ENCODE measurements at places on chromosomes 6 and 20.

GRCh38 chr20:58826271-58826670 lies 24.4 kb downstream of the GNAS-AS1 start:
- no peak for DNase-seq

DNA sequence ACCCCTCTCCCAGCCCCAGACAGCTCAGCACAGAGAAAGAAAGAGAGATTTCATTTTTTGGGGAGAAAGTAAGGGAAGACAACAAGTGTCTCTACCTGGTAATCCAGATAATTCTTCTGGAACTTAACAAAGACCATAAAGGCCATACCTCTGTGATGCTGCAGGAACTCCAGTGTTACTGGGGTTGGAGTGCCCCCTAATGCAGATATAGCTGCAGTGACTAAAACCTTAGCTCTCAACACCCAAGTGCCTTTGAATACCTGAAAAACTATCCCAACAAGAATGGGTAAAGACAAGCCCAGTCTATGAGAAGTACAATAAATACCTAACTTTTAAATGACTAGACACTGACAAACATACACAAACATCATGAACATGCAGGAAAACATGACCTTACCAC lies 365.3 kb upstream of the PTCHD4 start:
- DNase-seq: no peak

DNA sequence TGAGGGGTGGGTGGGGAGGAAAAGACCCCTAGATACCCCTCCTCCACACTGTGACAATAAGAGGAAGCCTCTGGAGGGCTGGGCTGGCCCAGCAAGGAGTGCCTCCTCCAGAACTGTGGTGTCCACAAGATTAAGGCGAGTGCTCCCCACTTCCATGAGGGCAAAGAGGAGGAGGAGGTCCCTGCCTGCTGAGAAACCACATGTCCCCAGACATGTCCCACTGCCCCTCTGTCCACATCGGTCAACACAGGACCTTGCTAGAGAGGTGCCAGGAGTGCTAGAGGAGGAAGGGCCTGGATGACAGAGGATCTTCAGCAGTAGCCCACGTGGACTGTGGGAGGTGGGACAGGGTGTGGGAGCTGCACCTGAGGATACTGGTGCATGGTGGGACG lies 3.1 kb downstream of the RAET1G start:
- DNase-seq: no peak

- no peak for DNase-seq
These were observed 16.1 kb downstream of the GMEB2 start for GRCh38 chr20:63610581-63611435.

- no peak for DNase-seq
These were observed 191.9 kb downstream of the MOXD1 start for GRCh38 chr6:132209351-132209750.

GRCh38 chr20:1489764-1490436 lies 1.3 kb downstream of the SIRPB2 start:
- no peak for DNase-seq

DNA sequence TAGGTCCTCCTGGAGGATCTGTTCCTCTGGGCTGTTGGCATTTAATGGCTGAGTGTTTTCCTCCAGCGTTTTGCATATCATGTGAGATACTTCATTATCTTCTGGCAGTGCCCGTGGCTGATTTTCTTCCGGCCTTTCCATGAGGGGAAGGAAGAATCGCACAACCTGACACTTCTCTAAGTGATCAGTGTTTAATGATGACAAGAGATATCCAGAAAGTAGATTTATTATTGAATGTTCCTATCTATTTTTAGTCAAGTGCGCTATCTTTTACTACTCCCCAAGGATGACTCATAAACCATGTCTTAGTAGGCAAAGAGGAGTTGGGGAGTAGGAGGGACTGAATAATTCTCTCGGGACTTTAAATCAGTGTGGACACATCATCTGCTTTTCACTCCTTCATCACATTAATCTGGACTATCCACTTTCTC lies 149.7 kb downstream of the PLCB4 start:
- DNase-seq: no peak

GRCh38 chr20:62120990-62121775 lies 1.1 kb upstream of the LSM14B start:
- no peak for DNase-seq

DNA sequence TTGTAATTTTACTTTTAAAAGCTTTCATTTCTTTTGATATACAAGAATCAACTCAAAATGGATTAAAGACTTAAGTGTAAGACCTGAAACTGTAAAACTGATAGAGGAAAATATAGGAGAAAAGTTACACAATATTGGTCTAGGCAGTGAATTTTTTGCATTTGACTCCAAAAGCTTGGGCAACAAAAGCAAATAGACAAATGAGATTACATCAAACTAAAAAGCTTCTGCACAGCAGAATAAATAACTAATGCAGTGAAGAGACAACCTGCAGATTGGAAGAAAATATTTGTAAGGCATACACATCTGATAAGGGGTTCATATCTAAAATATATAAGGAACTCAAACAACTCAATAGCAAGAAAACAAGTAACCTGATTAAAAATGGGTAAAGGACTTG lies 3.0 kb downstream of the GABRR1 start:
- DNase-seq: no peak

- no peak for DNase-seq
These were observed 100.2 kb downstream of the UST start for GRCh38 chr6:148846778-148847761.

- no peak for DNase-seq
These were observed 96.9 kb downstream of the RFX6 start for GRCh38 chr6:116973976-116974375.

GRCh38 chr6:142830116-142830710 lies 114.8 kb downstream of the HIVEP2 start:
- DNase-seq: no peak

DNA sequence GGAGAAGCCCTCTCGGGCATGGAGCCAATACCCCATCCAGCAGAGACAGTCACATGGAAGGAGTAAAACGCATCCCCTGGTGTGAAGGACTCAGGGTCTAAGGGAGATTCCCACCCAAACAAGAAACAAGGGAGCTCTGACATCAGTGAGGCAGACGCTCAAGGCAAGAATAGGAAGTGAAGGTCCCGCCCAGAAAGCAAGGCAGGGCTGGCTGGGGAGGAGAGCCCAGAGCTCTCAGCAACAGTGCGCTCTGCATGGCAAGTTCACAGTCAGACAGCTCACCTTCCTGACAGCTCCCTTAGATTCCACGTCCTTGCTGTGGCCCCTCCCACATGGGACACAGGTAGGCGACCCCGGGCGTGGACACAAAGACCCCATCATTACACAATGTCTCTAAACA lies 85.6 kb downstream of the TTLL2 start:
- DNase-seq: no peak

DNA sequence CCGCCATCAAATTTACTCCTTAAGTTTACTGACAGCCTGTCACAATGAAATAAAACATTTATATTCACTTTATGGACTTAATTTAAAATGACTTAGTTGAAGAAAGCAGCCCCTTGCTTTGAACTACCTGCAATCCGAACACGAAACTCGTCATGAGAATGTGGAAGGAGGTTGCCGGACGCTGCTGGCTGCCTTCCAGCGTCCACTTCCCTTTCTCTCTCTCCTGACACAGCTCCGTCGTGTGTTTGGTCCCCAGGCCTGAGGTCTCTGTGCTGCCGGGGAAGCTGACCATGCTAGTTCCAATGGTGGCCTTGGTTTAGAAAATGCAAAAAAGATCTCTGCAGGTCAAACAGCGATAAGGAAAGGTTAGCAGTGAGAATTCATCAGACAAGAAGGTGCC lies 519.7 kb downstream of the CDH26 start:
- DNase-seq: no peak

GRCh38 chr6:118764766-118765165 lies 113.4 kb upstream of the CEP85L start:
- DNase-seq: no peak

DNA sequence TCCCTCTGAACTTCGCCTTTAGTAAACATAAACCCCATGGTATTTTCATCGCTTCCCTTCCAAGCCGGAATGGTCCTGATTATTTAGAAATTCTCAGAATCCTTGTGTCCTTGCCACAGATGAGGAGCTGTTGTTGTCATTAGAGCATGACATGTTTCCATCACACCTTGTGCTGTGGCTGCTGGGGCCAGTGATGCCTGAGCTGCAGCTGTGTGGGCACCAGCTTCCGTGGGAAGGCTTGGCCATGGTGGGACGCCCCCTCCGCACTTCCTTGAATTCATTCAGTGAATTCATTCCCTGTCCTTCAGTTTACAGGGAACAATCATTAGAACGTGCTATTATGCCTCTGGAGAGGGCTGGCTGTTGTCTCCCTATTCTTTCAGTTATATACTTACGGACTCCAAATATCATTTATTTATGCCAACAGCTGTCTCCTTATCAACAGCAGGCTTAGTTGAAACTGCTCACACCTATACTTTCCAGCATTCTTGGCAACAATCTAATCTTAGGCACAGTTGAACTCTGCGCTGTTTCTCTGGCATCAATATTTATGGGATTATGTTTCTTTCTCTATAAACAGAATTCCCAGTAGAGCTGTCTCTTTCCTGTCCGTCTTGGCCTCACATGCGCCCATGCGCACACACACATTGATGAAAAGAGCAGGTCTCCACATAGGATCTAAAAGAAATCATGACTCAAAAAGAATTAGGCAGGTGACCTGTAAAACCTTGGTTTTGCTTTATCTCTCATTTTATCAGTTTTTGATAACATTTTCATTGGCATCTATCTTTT lies 9.0 kb downstream of the ADGRF1 start:
- no peak for DNase-seq

DNA sequence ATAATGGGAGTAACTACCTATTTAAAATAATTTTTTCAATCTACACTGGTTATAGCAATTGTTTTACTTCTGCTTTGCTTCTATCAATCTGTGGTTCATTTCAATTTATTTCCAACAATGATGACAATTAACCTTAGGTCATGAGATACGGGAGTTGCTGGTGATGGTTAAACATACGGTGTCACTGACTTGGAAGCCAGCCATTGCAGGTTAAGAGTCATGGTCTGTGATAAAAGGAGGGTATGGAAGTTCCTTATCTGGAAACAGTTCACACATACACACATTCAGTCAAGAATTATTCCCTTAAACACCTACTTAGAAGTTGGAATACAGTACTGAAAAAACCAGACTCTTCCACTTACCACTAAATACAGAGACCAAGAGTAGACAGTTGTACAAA lies 180.0 kb downstream of the KIF16B start:
- DNase-seq: no peak

DNA sequence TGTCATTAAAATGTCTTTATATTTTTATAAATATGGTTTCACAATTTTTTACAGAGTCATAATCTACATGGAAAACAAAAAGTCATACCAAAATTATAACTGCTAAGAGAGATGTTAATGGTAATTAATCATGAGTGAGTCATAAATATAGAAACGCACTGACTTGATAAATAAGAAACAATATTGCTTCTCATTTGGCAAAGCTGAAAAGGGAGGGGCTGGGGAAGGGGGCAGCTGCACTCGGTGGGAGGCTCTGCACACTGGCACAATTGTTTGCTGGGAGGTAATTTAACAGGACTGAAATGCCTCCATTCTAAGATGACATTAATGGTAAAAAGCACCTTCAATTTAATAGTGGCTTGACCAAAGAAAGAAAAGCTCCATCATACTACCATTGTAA lies 133.3 kb upstream of the AGPAT4 start:
- DNase-seq: no peak

DNA sequence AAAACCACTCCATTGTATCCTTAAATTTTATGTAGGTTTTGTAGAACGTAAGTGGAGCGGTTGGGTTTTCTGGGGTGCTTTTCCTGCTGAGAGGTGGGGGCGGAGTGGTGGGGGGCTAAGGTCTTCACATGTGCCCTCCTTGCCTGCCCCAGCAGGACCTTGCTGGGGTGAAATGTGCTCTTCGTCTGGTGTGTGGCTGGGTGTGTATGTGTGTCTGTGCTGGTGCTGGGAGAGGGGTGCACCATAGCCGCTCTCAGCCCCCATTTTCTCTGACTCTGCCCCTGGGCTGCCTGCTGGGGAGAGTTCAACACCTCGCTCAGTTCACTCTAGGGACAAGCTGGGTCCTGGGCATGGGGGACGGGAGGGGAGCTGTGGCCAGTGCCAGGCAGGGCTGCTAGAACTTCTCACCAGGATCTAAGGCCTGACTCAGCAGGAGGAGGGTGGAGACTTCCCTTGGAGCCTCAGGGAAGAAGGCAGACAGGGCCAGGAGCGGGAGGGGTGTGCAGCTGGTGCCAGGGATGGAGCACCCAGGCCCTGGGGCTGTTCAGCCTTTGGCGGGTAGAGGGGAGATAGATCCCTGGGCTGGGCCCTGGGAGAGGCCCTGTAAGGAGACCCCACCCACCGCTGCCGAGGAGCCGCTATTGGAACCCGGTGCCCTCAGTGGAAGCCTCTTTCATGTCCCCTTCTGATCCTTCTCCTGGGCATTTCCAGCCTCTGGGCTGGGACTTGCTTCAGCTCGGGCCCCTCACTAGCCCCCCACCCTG lies 4.8 kb downstream of the SOX18 start:
- DNase-seq: no peak

DNA sequence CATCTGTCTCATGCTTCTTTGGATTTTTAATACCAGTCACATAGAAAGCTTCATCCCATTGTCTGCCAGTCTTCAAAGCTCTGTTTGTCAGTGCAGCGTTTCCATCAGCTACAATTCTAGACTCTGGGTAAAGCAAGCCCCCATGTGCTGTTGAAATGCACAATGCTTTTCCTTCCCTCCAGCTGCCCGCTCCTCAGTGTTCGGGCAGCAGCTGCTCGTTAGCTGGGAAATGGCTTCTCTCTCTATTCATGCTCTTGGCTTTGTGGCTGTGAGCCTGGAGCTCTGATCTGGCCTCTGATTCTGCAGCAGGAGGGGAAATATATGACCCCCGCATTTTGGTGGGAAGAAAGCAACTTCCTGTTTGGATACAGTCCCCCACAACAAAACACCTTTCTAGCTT lies 213.0 kb upstream of the CDYL start:
- no peak for DNase-seq

GRCh38 chr6:21348504-21349195 lies 244.9 kb upstream of the SOX4 start:
- no peak for DNase-seq

DNA sequence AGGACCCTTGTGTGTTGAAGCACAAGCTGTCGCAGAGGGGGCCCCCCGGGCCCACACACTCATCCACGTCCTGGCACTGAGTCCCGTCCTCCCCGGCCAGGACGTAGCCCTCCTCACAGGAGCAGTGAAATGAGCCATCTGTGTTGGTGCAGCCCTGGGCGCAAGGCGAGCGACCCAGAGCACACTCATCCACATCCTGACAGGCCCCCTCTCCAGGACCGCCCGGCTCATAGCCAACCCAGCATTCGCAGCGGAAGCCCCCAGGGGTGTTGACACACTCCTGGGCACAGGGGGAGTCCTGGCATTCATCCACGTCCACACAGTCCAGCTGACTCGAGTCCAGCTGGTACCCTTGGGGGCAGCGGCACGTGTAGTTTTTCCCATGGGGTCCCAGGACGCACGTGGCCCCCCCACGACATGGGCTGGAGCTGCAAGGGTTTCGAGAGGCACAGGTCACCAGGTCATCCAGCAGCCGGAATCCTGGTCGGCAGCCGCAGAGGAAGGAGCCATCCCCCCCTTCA lies 1.2 kb downstream of the CD93 start:
- no peak for DNase-seq

- DNase-seq: no peak
These were observed 15.6 kb downstream of the CST4 start for GRCh38 chr20:23673209-23673608.

- no peak for DNase-seq
These were observed 118.3 kb downstream of the KIF13A start for GRCh38 chr6:17869010-17869752.
